Astrocyte of the hippocampus (primary cell): ENCODE measurements at places on chromosomes 2 and 18.

DNA sequence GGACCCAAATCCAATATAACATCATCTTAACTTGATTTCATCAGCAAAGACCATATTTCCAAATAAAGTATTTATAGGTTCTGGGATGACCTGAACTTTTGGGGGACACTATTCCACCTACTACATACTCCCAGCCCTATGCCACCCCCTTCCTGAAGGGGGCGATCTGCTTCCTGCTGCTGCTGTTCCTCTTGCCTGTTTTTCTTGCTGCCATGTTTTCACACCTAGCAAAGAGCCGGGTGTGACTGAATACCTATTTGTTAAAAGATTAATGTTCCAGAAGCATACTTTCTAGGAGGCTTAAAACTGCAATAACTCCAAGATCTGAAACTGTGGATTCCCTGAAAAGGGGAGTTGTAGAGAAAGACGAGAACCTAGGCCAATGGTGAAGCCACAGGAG lies 89.7 kb downstream of the ICOS start:
- DNase-seq: no peak

- no peak for DNase-seq
Observed at GRCh38 chr2:9964334-9964980, 13.0 kb downstream of the GRHL1 start.

DNA sequence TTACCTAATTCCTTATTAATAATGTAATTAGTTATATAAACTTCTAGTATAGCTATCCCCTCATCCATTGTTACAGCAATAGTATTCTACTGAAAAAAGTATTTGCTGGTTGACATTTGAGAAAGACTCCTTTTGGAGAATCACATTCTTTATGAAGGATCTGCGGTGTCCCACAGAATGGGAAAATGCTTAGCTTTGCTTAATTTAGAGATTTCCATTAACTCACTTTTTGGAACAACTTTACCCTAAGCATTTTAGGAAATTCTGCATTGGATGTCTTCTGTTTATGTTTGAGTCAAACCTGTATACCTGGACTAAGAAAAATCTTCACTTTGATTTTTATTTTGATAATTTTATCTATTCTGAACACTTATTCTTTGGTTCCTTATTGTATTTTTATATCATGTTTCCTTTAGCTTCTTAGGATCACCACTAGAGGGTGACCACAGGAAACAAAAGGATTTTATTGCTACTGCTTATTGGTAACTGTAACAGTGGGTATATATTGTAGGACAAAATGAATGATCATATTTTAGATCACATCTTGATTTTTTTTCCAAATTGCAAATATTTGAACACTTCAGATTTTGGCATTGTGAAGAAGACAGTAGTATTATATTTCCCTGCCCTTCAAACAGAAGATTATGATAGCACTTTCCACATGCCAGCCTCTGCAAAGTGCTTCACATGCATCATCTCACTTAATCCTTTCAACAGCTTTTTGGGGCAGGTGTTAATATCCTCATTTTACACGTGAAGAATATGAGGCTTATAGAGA lies 79.6 kb downstream of the MIB1 start:
- DNase-seq: peak; percentile 24

DNA sequence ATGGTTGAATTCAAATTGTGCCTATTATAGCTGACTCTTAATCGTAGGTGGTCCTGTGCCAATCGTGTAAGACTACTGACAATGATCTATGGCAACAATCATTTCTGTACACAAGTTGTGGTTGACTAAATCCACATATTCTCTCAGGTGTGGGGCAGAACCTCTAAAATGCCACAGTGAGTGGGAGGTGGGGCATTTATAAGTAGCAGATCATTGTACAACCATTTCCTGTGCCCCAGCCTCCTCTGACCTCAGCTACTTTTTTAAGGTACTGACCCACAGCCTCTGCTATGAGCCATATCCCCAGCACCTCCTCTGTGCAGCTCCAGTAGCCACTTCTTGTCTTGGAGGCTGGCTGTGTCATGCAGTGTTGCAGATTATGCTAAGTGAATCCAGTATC lies 48.6 kb upstream of the RAPH1 start:
- peak; percentile 58 for DNase-seq

GRCh38 chr2:197208024-197208423 lies 102.6 kb downstream of the ANKRD44 start:
- no peak for DNase-seq

- DNase-seq: no peak
Observed at GRCh38 chr2:230589497-230590015, 123.1 kb upstream of the CAB39 start.

GRCh38 chr2:42764096-42764495 lies at the start of gene OXER1:
Gene OXER1, minus strand, starts transcription at chr2:42764135. Its CDS starts 73 bp downstream, at chr2:42764062.
- DNase-seq: no peak

DNA sequence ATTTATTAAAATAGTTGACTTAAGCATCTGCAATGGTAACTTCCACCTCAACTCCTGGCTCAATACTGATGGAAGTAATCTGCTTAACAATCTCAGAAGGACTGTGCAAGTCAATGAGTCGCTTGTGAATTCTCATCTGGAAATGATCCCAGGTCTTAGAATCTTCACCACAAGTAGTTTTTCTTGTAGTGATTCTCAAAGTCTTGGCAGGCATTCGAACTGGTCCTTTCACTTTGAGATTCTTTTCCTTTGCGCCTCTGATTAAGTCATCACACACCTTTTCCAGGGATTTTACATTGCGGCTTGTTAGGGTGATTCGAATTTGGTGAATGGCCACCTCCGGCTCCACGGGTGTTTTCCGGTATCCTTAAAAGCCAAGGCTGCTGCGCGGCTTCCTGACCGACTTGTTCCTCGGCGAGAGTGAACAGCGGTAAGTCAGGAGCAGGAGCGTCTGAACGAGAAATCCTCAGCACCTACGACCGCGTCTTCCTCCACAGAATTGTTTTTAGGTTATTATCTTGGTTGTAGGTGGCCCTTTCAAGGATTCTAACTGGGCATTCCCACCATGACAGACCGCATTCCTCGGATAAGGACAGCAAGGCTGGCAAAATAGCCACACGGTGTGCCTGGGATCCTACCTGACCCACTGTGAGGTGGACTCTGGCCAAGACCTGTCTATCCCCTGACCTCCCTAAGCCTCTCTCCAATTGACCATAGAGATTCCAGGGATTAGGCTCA lies 23.8 kb upstream of the SLC20A1 start:
- DNase-seq: peak; percentile 58

GRCh38 chr2:133344849-133345248 lies 223.4 kb downstream of the NCKAP5 start:
- no peak for DNase-seq

DNA sequence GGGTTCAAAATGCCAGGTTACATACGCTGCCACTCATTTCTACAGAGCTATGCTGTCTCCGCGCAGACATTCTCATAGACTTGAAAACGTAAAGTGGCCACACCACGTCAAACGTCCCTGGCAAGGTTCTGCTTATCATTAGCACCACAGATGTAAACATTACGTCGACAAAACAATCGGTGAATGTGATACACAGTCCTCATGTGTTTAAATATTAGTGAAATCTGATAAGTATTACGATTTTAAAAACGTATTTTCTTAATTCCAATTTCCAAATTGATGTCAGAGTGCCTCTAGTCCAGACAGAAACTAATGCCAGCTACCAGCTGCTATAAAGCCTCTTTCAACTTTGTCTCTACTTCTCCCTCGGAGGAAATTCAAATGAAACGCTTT lies 1.2 kb downstream of the STK17B start:
- no peak for DNase-seq
